ENCODE measurements at places on chromosomes 3 and 15.

DNA sequence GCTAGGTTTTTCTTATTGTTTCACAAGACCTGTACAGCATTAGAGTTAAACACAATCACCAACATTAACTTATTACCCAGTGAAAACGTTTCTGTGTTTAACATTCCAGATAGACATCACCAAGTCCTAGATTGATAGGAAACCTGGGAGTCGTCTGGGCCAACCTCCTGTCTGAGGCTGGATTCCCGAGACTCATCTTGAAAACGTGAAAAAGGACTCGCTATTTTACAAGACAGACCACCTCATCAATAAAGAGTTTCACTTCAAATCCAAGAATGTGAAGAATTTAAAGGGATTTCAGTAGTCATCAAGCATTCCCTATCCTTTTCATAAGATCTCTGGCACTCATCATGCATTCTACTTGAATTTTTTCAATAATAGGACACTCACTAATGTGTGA lies 626.6 kb downstream of the MCTP2 start:
- no peak for DNase-seq

GRCh38 chr3:138124706-138125355 lies 7.4 kb downstream of the A4GNT start:
- DNase-seq: no peak

- no peak for DNase-seq
Measured at GRCh38 chr3:128805772-128806171, 73.6 kb upstream of the ACAD9 start.

- no peak for DNase-seq
Measured at GRCh38 chr3:116929505-116930222, 220.1 kb downstream of the TUSC7 start.

DNA sequence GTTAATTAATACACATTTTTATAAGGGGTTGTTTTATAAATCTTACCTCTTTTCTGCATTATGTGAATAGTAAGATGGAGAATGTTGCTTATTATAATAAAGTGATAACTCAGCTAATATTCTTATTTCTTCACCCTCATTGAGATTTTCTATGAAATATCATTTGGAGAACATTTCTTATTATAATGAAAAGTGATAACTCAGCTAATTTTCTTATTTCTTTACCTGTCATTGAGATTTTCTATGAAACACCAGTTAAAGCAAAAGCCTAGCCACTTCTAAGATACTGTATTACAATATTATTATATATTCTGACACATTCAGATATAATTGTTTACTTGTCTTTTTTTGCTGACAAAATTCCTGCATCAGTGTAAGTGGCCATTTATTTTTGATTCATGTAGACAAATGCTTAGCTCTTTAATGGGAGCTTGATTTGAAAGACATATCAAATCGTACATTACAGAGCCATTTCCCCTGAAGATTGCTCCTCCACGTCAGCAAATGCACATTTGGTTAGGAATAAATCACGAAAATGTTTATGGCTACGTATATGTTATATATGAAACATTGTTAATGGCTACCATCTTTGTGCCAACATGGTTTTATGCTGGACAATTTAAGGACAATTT lies 427.5 kb downstream of the CHL1 start:
- DNase-seq: no peak

GRCh38 chr15:69908060-69908459 lies 189.7 kb downstream of the TLE3 start:
- DNase-seq: no peak

- DNase-seq: no peak
Measured at GRCh38 chr3:158920371-158920770, 118.5 kb downstream of the MFSD1 start.

GRCh38 chr3:39126532-39127071 lies 19.1 kb downstream of the TTC21A start:
- DNase-seq: peak; percentile 81

DNA sequence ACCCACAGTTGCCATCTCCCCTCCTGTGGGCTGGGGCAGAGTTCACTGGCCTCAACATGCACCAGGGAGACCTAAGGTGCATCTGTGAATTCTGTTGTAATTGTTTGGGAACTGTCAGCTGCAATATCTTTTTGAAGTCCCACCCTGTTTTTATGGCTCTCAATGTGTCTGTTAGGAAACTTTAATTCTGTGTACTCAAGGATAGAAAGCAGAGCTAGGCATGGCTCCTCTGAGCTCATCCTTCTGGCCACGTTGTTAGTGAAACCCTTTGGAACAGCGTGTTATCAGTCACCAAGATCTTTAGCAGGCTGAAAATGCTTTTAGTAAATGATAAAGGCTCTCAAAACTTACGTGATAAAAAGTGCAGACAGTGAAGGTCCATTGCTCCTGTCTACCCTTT lies 33.6 kb upstream of the MTMR10 start:
- no peak for DNase-seq

GRCh38 chr3:125958511-125959316 lies 10.3 kb upstream of the ROPN1B start:
- no peak for DNase-seq

DNA sequence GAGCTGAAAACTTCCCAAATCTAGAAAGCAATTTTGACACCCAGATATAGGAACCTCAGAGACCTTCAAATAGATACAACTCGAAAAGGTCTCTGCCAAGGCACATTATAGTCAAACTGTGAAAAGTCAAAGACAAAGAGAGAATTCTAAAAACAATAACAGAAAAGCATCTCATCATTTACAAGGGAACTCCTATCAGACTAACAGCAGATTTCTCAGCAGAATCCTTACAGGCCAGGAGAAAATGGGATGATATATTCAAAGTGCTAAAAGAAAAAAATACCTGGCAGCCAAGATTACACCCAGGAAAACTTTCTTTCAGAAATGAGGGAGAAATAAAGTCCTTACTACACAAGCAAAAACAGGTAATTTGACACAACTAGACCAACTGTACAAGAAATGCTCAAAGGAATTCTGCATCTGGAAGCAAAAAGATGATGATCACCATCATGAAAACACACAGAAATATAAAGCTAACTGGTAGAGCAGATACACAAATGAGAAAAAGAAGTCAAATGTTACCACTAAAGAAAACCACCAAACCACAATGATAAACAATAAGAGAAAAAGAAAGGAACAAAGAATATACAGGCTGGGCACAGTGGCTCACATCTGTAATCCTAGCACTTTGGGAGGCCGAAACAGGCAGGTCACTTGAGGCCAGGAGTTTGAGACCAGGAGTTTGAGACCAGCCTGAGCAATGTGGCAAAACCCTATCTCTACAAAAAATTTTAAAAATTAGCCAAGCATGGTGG lies 50.4 kb downstream of the ADAM10 start:
- peak; percentile 41 for DNase-seq

DNA sequence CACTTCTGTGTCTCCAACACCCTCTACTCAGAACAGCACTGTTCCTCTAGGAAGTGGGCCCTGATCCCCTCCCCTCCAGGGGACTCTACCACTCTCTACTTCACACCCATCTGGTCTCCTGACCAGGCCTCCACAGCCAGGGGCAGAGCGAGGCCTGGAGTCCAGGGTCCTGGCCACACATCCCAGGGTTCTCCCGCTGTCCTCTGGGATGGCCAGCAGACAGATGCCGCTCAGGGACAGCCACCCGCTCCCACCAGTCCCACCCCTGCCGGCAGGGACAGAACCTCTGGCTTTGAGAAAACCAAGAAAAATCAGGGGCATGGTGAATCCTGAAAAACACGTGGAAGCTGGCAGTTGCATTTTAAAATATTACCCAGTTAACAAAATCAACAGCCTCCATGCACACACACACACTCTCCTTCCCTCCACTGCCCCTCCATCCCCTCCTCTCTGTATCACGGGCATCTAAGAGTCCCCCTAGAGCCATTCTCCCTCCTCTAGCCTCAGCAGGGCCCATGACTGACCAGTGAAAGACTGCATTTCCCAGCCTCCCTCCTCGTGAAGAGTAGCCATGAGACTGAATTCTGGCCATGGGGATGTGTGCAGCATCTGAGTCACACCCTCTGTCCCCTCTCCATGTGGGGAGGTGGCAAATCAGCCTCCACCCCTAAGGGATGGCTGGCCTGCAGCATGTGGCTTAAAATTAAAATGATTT lies 32.1 kb upstream of the IQSEC1 start:
- no peak for DNase-seq

- DNase-seq: peak; percentile 98
Measured at GRCh38 chr3:43770426-43771103, 79.8 kb downstream of the ABHD5 start.

DNA sequence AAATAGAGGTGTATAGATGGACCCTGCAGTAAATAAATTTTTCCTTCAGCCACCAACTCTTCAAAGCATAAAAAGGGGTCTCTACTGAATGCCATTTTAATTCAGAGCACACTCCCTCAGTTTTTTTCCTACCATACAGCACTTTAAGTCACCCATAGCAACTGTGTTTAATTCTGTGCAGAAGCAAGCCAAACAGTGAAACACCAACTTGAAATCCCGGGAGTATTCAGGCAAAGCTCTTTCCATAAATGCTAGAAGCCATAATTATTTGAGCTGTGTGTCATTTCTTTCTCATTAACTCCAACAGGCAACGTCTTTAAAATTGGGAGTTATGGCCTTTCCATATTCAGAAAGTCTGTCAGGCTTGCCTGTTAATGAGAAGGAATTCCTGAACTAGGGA lies 562.1 kb downstream of the GRM7 start:
- no peak for DNase-seq

- DNase-seq: no peak
Measured at GRCh38 chr3:39132096-39133092, 21.0 kb downstream of the CSRNP1 start.

DNA sequence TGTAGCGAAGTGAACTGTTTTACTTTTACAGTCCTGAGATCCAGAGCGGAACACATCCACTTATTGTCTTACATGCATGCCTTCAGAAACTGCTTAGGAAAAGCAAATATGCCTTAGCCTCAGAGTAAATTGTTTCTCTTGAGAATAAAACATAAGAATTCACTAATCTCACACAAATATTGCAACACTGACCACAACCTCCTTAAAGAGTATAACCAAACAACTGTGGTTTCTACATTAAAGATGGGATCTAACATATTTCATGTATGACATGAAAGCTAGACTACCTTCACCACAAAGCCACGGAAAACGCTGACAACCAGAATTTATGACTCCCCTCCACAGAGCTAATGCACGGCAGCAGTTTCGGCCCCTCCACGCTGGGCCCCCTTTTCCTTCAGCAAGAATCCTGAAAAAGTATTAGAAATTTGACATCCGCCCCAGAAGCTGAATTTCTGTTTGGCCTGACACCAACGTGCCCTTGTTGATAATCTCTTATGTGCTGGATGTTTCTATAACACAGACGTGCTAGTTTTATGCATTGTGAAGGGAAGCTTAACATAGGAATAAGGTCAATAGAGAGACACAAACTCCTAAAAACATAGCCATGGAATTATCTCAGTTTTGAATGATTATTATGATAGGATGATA lies 84.6 kb downstream of the GREM1 start:
- peak; percentile 71 for DNase-seq

GRCh38 chr15:91535856-91536500 lies 317.5 kb upstream of the SLCO3A1 start:
- DNase-seq: no peak

DNA sequence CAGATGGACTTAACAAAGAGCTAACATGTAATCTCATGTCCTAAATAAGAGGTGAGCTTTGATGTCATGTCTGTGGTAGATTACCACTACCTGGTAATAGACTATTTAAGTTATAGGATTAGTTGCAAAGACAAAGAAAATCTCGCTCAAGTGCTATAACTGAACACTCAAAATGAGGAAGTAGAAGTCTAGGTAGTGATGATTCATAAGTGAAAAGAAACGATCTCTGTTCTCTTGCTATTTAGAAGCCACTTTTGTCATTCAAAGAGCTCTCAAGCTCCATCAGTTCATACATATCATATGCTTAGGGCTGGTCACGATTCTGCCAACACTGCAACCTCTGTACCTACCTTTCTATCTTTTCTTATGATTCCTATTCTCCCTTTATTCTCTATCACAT lies 110.9 kb downstream of the EDEM1 start:
- DNase-seq: peak; percentile 32

DNA sequence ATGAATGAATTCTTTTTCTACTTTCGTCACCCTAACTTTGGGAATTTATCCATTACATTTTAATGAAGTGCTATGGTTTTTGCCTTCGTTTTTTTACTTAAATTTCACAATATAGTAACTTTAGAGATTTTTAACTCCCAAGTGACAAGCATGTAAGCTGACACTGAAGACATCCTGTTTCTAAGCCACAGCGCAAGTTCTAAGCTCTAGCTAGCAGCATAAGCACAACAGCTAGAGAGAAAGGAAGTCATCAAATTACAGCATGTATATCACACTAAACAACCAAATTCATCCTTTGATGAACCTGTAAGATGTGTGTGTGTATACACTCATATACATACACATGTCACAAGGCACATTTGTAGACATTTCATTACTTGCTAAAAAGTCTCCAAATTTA lies 119.3 kb downstream of the P3H2 start:
- no peak for DNase-seq

- DNase-seq: no peak
Measured at GRCh38 chr15:70531576-70531975, 231.8 kb downstream of the UACA start.

- DNase-seq: no peak
Measured at GRCh38 chr3:44099566-44100297, 142.0 kb upstream of the TOPAZ1 start.

- DNase-seq: peak; percentile 46
Measured at GRCh38 chr3:122987736-122988319, 39.7 kb downstream of the SEMA5B start.

DNA sequence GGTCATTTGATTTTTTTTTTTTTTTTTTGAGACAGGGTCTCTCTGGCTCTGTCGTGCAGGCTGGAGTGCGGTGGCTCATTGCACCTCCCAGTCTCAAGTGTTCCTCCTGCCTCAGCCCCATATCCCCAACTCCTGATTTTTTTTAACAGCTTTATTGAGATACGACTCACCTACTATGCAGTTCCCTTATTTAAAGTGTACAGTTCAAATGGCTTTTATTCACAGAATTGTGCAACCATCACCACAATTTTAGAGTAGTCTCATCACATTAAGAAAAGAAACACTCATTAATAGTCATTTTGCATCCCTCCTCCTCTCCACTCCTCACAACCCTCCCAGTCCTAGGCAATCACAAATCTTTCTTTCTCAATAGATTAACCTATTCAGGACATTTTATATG lies 1.9 kb upstream of the TRA2B start:
- DNase-seq: peak; percentile 24

- no peak for DNase-seq
Measured at GRCh38 chr15:70432924-70433495, 330.3 kb downstream of the UACA start.

DNA sequence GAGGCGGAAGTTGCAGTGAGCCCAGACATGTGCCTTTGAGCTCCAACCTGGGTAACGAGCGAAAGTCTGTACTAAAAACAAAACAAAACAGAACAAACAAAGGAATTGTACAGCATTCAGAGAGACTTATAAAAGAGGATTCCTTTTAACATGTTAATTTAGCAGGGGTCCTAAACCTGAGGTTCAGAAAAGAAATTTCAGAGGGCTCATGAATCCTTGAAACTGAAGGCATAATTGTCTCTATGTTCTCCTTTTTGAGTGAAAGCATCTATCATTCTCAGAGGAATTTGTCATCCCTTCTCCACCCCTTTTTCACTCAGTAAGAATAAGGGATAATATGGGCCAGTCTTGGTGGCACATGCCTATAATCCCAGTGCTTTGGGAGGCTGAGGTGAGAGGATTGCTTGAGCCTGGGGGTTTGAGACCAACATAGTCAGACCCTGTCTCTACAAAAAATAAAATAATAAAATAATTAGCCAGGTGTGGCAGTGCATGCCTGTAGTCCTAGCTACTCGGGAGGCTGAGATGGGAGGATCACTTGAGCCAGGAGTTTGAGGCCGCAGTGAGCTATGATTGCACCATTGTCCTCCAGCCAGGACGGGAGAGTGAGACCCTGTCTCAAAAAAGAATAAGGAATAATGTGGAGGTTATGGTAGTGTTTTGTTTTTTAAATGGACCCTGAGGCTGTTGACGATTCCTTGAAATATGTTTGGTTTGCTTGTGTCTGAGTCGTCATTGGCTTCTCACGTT lies 309.1 kb upstream of the C2CD4B start:
- no peak for DNase-seq
